ENCODE measurements at places on chromosomes 7 and 10.

GRCh38 chr10:74871595-74872382, 45.4 kb downstream of the KAT6B start:
- DNase-seq, result no peak

DNA sequence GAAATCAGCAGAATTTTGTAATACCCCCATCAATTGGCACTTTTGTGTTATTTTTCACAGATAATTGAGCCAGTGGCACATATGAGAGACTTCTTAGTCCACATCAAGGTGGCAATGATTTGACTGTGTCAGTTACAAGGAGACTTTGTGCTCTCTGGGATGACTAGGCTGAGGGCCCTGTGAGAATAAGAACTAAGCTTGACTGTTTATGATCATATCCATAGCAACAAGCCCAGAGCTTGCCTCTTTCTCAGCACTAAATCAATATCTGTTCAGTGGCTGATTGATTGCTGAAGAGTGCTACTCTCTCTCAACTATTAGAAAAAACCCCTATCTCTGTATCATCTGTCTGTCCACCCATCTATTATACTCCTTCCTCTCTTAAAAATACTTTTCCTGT, 185.3 kb upstream of the PLPP4 start:
- DNase-seq, result no peak

DNA sequence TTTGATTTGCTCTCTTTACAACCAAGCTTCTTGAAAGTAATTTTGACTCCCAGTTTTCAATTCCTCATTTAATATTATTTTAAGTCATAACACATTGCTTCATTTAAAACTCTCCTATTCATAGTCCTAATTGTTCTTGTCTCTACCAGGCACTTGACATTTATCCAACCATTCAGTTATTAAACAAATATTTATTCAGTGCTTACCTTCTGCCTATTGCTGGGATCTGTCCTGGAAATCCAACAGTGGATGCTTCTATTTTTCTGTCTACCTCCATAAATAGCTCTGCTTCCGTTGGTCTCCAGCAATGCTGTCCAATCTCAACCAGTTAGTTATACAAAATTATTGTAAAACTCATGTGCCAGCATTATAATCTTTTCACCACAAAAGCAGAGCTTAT, 615.1 kb downstream of the ZWINT start:
- no peak for DNase-seq

DNA sequence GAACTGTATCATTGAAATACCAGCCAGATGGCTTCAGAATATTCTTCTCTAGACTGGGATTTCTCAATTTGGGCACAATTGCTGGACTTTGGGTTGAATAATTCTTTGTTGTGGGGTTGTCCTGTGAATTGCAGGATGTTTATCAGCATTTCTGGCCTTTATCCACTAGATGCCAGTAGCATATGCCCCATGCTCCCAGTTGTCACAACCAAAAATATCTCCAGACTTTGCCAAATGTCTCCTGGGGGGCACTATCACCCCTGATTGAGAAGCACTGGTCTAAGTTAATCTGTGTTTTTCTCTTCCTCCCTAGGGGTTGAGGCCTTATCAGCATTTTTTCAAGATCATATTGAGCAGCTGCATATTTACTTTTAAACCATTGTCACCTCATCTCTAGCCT, 204.9 kb upstream of the SP8 start:
- no peak for DNase-seq

DNA sequence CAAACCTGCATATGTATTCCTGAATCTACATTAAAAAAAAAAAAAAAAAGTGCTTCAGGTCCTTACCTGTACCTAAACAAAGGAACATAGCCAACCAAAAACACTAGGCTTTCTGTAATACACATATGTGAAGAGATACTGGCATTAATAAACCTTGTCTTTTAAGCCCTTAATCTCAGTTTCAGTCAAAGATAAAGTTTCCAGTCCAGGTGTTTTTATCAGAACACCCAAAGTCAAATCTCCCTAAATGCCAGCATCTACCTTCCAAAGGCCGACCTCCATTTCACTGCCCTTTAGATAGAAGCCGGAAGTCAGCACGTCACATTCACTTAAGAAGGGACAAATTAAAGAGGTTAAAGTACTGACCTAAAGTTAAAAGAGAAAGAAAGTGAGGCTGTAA, 79.8 kb upstream of the NEBL start:
- no peak for DNase-seq

All from stimulated activated CD4-positive, alpha-beta T cell treated with anti-CD3 and anti-CD28 coated beads, Interleukin-15, amount 100 ng/mL, for 48 hours (primary cell).